Activated naive CD4-positive, alpha-beta T cell treated with anti-CD3 and anti-CD28 coated beads, Interleukin-2, amount 50 U/mL, for 72 hours (primary cell): ENCODE measurements at places on chromosomes 1 and 21.

- DNase-seq, result no peak
Measured at GRCh38 chr1:201489643-201490261, 17.2 kb downstream of the CSRP1 start.

DNA sequence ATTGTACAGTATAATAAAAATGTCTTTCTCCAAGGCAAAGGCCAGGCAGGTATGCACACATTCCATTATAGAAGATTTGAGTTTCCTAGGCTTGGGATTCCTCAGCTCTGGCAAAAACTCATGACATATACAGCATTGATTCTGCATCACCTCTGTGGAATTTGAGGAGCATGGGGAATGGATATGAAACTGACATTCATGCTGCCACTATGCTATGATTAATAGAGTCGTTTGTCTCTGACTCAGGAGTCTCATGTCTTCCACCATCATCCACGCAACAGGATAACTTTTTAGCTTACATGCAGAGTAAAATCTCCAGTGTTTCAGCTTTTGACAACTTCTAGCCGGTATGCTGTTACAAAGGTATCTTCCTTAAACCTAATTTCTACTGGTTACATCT lies 49.8 kb upstream of the ADORA3 start:
- DNase-seq, result no peak

GRCh38 chr21:45299864-45300785 lies 12.4 kb upstream of the POFUT2 start:
- DNase-seq, result no peak

- DNase-seq, result no peak
Measured at GRCh38 chr1:47435506-47436303, 2.1 kb upstream of the FOXD2 start.

- DNase-seq, result no peak
Measured at GRCh38 chr21:38619480-38619879, 121.2 kb upstream of the ERG start.

DNA sequence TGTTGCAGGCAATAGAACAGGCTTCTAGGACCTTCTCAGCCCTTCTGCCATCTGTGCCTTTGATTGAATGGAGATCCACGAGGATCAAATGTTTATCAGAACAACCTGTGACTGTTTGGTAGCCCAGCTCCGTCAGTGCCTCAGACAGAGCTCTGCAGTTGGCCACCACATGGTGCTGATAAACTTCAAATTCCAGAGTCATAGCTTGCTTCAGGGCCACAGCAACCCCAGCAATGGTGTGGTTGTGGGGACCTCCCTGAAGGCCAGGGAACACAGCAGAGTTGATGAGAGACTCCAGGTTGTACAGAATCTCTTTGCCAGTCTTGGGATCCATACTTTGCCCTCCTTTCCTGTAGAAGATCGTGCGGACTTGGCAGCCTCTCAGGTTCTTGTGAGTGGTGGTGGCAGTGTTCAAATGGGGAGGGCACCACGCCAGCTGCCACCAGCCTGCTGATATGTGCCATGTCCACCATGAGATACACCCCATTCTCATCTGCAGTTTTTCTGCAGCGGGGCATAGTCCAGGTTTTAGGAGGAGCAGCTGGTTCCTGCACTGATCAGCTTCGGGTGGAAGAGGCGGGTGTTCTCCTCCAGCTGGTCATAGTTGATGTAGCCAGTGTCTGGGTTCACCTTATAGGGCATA lies 82.9 kb upstream of the ARTN start:
- DNase-seq, result no peak

GRCh38 chr1:156281281-156281680 lies 1.3 kb downstream of the SMG5 start:
- peak; percentile 72 for DNase-seq

DNA sequence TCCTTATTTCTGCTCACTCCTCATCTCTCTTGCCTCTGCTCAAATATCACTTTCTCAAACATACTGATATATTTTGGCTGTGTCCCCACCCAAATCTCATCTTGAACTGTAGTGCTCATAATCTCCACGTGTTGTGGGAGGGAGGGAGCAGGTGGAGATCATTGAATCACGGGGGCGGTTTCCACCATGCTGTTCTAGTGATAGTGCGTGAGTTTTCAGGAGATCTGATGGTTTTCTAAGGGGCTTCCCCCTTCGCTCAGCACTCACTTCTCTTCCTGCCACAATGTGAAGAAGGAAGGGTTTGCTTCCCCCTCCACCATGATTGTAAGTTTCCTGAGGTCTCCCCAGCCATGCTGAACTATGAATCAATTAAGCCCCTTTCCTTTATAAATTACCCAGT lies 26.6 kb downstream of the ZBTB8OS start:
- DNase-seq, result peak; percentile 27

GRCh38 chr1:225847610-225848009 lies 34.6 kb downstream of the TMEM63A start:
- no peak for DNase-seq

DNA sequence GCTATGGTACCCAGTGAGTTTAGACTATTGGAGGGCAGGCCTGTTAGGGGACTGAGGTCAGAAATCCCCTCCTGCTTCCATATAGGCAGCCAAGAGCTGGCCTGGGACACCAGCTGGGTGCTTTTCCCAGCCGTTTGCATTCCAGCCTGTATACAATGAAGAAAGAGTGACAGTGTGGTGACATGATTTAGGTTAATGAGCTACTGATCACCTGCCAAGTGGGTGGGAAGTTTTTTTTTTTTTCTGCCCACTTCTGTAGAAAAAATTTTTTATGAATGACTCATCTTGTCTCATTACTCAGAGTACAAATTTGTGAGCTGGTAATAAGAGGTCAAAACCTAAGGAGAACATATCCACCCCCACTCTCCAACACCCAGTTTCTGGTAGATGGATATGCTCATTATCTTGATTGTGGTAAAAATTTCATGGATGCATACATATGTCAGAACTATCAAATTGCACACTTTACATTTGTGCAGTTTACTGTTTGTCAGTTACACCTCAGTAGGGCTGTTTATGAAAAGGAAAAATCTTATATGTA lies 16.4 kb upstream of the CGN start:
- no peak for DNase-seq

- DNase-seq, result no peak
Measured at GRCh38 chr1:84755216-84755615, 65.0 kb upstream of the SSX2IP start.

DNA sequence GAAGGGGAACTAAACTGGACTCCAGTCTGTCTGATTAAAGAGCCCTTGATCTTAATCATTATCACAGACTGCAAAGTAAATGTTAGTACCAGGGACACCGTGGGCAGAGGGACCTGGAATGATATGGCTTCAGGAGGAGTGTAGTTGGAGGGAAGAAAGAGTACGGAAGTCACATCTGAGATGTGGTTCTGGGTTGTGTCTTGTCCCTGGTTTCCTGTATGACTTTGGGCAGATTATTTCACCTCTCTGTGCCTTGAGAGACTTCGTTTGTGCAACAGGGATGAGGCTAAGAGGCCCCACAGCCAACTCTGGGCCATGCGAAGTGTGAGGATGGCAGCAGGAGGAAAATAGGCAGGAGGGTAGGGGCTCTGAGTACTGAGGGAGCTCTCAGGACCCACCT lies 76.1 kb upstream of the SLC2A1 start:
- no peak for DNase-seq

DNA sequence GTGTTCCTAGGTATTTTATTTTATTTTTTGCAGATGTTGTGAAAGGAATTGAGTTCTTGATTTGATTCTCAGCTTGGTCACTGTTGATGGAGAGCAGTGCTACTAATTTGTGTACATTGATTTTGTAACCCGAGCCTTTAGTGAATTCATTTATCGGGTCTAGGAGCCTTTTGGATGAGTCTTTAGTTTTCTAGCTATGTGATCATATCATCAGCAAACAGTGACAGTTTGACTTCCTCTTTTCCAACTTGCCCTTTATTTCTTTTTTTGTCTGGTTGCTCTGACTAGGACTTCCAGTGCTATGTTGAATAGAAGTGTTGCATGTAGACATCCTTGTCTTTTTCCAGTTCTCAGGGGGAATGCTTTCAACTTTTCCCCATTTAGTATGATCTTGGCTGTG lies 138.9 kb downstream of the LHX8 start:
- DNase-seq, result no peak

DNA sequence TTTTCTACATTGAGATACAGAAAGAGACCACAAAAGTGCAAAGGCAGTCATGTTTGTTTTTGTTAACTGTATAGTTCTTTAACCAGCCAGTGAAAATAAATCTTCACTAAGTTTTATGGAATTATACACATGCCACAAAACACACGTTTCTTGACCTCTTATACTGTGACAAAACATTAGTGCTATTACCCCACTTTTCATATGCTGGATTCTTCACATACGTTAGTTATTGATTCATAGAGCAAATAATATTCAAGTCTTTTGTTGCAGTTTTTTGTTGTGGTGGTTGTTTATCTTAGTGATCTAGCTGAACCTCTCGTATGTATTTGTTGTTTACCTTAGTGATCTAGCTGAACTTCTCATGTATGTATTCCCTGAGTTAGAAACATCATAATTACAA lies 28.0 kb downstream of the LYPLAL1 start:
- DNase-seq, result no peak

- DNase-seq, result no peak
Measured at GRCh38 chr1:2347896-2348295, 43.5 kb downstream of the MORN1 start.

- DNase-seq, result no peak
Measured at GRCh38 chr1:31704271-31705079, 658 bp upstream of the COL16A1 start.

DNA sequence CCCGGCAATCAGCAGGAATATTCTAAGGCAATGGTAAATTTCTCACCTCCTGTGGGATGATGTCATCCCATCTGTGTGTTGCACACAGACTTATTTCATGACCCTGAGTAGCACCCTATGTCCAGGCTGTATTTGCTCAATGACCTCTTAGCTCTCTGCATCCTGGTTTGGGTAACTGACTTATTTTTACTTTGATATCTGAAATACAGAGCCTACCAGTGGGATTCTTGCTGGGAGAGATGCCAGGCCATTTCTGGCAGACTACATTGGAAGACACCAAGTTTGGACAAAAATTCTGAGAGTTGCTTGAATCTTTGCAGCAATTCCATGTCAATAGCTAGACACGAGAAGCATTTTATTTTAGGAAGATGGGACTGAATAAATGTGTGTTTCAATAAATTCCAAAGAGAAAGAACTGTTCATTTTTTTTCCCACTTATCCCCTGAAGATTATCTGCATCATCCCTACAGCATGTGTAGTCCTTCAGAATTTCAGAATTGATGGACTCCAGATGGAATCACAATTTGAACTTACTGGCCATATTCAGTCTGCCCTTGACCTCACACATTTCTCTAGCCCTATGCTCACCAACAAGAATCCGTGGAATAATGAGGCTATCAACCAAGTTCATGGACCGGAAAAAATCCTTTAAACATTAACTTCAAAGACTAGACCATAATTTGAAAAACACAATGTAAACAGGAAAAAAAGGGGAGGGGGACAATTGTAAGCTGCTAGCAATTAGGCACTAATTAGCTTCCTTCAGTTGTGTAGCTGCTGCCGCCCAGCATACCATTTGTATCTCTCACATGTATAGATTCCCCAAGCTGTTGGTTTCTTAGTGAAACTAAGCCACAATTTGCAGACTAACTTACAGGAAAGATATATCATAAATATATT lies 226.5 kb downstream of the HMCN1 start:
- DNase-seq, result no peak

DNA sequence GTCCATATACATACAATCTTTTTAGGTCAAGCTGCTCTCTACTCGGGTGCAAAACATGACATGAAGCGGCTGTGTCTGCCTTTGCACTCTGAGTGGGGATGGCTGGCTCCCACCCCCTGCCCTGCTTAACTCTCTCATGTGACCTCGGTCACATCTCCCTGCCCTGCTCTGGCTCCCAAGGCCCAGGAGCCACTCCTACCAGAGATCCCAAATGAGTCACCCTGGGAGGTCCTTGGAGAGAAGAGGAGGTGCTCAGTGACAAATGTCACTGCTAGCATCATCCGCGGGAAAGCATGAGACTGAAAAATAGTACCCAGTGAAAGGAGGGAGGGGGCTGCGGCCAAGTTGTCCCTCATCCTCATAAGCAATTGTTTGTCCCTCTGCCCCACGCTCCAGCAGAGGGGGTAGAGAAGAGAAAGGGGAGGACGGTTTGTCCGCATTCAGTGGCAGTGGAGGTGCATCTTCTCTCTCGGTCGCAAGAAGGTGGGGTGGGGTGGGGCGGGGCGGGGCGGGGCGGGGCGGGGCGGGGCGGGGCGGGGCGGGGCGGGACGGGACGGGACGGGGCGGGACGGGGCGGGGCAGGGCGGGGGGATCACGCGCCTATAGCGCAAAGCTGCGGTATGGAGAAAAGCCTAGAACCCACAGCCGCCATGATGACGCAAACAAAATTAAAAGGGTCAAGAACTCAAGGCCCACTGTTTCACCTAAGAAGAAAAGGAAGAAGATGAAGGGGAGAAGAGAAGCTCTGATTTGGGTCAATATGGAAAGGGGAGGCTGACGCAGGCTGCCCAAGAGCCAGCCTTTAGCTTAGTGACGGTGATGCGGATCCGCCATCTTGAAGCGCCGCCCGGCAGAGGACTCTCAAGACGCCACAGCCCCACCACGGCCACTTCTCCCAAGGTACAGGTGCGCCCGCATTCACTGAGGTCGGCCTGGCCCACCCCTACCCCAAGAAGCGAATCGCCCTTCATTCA lies 66.2 kb downstream of the CD46 start:
- no peak for DNase-seq

GRCh38 chr1:155485945-155486344 lies 76.7 kb downstream of the ASH1L start:
- DNase-seq, result no peak

DNA sequence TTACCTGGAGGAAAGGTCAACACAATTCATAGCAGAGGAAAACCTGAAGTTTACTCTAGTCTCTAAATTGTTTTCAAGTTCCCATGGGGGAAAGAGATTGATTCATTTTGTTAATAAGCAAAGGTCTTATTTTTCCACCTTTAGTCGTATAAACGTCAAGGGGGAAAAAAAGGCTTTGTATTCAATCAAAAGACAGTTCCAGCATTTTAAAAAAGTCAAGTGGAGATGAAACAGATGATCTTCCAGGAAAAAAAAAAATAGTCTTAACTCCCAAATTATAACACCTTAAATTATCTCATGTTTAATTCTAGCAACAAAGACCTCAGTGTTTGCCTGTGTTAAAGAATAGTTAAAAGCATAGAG lies 140.5 kb downstream of the TOMM20 start:
- no peak for DNase-seq

DNA sequence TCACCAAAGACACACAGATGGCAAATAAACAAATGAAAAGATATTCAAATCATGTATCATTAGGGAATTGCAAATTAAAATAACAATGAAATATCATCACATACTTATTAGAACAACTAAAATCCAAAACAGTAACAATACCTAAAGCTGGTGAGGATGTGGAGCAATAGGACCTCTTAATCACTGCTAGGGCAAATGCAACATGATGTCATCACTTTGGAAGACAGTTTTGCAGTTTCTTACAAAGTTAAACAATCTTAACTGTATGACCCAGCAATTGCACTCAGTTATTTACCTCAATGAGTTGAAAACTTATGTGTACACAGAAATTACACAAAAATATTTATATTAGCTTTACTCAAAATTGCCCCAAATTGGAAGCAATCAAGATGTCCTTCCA lies 47.3 kb downstream of the SELENOF start:
- no peak for DNase-seq

- no peak for DNase-seq
Measured at GRCh38 chr21:16870103-16870502, 642.7 kb upstream of the CXADR start.

- no peak for DNase-seq
Measured at GRCh38 chr21:32226444-32226843, 52.4 kb downstream of the MIS18A start.
